ENCODE measurements at places on chromosomes 3 and 15.
A peak's percentile ranks its signal among the peaks of the same experiment; 100 is the strongest.

DNA sequence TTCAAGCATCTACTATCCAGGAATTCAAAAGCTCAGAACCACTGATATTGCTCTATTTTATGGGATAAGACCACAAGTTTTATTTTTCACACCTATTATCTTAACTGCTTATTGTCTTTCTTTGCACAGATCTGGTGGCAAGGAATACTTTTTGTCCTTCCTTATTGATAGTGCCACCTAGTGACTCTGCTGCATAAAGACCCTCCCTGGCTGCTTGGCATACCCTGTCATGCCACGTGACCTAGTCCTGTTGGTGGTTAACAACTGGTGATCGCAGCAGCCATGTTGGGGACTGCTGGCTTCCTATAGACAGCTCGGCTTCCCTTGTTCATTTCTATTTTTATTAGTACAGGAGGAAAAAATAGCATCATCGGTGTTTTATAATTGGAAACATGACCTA is 236.3 kb downstream of the MEX3B start:
- DNase-seq: no peak

DNA sequence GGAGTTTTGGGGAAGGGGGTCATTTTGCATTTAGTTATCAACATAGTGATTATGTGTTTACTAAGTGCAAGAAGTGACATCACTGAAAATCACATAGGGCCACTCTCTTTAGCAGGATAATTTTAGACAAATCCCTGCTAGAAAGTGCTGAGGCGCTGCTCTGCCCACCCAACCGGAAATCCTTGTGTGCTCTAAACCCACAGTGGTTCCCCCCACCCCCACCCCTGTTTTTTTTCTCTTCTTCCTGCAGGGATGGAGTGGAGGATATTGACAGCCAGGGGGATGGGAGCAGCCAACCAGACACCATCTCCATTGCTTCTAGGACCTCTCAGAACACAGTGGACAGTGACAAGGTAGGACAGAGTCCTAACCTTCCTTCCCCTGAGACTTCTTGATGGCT is 234.2 kb upstream of the UMPS start:
- no peak for DNase-seq

- DNase-seq: no peak
Observed at GRCh38 chr3:49666592-49666991, 7.6 kb upstream of the APEH start.

- peak; percentile 73 for DNase-seq
Observed at GRCh38 chr3:83193526-83193925, 1432.1 kb upstream of the GBE1 start.

DNA sequence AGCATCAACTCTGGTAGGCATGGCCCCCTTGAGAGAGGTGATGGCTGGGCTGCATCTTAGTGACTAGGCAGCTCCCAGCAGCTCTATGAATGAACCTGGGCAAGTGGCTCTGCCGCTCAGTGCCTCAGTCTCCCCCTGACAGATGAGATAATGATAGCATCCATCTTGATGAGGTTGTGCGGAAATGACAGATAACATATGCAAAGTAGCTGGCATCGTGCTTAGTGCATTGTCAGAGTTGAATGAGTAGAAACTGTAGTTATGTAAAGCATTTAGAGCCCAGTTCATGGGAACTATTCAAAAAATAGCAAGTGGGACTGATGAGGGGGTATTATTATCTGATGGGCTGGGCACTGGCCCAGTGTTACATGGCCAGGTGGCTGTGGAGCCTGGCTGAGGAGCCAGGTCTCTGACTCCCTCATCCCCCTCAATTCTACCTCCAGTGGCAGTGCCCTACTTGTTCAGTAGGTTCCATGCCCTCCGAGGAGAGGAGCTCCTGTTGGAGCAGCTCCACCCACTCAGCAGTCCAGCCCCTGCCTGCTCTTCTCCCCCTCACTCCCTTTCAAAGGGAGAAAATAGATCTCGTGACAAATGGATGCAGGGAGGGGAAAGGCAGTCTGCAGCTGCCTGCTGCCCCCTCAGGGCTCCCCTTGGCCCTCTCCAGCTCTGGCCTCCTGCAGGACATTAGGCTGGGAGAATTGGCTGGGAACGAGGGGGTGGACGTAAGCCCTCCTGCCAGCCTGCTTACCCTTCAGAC is 6.6 kb downstream of the PRKCD start:
- DNase-seq: no peak

DNA sequence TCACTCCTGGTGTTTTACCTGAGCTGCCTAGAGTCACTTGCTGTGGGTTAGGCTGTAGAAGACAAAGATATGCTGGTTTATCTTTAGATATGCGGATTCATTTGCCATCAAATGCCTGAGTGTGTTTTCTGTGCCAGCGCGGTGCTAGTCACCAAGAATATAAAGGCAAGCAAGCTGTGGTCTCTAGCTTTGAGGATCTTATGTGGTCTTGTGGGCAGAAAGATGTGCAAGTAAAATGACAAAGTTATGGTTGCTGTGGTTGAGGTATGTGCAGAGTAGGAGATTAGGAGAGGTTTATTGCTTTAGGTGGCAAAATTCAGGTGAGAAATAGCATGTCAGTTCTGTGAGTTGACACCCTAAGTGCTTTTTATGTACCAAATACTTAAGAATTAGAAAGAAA is 94.2 kb downstream of the CGNL1 start:
- no peak for DNase-seq

GRCh38 chr3:174216946-174217718 is 642.0 kb upstream of the NAALADL2 start:
- DNase-seq: no peak

GRCh38 chr3:115990669-115991068 is 367.4 kb downstream of the GAP43 start:
- DNase-seq: no peak

DNA sequence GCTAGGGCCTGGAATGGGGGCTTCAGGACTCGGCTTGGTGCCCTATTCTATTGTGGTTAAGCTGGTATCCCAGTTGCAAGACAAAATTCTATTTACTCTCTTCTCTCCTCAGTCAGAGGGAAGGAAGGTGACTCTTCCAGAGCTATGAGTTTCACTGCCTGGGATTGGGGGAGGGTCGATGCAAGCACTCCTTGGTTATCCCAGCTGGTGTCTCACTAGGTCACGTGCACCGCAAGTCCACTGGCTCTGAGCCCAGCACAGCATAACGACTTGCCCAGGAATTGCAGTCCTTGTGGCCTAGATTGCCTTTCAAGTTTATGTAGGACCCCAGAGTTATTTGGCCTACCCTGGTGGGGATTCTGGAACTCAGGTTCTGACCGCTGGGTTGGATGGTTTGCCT is 958.8 kb downstream of the IGSF11 start:
- peak; percentile 12 for DNase-seq

DNA sequence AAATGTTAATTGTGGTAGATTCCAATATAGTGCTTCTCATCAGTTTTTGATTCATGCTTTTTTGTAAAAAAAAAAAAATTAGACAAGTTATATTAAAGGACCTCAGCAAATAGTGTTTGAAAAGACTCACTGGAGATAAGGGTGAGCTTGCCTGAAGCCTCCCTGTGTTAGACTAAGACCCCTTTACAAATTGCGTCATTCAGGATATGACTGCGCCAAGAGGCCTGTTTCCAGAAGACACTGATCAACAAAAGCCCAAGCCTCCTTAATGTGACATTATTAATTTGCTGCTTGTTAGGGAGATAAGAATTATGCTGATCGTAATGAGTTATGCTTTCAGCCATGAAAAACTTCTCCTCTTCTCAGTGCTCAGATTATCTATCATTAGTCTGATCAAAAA is 13.0 kb upstream of the DNAJC13 start:
- no peak for DNase-seq

- no peak for DNase-seq
Observed at GRCh38 chr15:88956906-88957305, 43.7 kb upstream of the MFGE8 start.

- peak; percentile 90 for DNase-seq
Observed at GRCh38 chr15:68528626-68529290, 50.0 kb upstream of the CORO2B start.

GRCh38 chr3:127765735-127766134 is 56.6 kb downstream of the MGLL start:
- DNase-seq: no peak

DNA sequence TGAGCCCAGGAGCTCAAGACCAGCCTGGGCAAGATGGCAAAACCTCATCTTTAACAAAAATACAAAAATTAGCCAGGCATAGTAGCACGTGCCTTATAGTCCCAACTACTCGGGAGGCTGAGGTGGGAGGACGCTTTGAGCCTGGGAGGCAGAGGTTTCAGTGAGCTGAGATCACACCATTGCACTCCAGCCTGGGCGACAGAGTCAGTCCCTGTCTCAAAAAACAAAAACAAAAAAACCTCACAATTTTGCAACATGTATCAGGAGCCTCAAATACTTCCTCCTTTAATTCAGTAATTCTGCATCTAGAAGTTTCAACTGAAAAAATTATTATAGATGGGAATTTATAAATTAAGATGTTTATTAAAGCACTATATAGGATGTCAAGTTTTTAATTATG is 1.1 kb downstream of the MRPL47 start:
- no peak for DNase-seq

DNA sequence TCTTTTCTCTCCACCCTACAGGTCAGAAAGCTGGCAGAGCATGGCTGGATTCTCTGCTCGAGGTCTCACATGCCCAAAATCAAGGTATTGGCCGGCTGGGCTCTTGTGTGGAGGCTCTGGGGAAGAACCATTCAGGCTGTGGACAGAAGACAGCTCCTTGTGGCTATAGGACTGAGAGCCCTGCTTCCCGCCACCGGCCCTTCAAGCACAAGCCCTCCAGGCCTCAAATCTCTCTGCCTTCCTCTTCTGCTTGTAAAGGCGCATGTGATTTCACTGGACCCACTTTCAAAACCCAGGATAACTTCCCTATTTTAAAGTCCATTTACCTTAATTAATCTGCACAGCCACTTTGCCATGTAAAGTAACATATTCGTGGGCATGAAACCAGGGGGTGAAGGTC is 36.2 kb upstream of the MGLL start:
- no peak for DNase-seq

DNA sequence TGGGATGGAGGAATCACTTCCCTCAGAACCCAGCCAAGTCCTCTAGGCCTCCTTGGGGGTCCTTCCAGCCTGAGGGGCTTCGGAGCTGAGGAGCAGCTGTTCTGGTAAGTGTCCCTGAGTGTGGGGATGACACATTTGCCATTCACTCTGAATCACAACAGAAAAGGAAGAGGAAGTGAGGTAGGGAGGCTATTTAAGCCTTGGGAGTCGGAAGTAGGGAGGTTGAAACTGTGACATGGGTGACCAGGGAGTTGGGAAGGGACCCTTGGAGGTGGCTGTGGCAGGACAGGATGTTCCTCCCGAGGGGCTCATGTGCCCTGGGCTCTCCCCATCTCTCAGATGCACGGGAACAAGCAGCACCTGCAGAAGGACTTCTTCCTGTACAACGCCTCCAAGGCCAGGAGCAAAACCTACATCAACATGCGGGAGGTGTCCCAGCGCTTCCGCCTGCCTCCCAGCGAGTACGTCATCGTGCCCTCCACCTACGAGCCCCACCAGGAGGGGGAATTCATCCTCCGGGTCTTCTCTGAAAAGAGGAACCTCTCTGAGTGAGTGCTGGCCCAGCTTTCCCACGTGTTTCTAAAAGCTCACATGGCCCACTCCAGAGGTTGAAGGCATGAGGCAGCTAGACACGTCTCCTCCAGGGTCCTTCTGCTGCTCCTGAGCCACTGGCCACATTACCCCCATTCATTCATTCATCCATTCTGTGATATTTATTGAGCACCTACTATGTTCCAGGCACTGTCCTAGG is 43.3 kb downstream of the CAPN3 start:
- no peak for DNase-seq

DNA sequence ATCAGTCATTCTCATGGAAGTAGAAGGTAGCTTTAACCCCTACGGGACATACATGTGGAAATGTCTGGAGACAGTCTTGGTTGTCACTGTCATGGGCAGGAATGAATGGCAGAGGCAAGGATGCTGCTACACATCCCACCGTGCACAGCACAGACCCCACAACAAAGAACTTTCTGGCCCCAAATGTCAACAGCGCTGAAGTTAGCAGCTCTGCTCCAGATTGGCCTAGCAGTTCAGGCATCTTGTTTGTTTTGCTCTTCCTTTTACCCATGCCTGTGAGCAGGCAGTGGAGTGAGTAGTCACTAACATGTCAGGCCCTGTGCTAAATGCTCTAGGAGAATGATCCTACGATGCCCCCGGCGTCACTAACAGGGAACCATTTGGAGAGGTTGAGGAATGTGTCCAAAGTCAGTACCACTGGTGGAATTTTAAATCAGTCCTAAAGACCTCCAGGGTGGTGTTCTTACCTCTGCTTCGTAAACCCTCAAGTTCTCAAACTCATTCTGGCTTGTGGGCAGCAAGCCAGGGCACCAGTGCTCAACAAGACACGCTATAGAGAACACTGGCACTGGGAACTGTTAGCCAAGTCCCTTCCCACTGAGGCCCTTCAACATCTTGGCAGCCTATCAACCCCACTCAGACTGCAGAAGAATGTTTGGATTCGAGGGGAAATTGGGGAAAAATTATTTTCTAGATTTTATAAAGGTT is 142.2 kb downstream of the FOXP1 start:
- DNase-seq: no peak

- no peak for DNase-seq
Observed at GRCh38 chr15:41971895-41972252, 483 bp downstream of the EHD4 start.

- DNase-seq: no peak
Observed at GRCh38 chr3:27905625-27906024, 183.5 kb upstream of the EOMES start.

DNA sequence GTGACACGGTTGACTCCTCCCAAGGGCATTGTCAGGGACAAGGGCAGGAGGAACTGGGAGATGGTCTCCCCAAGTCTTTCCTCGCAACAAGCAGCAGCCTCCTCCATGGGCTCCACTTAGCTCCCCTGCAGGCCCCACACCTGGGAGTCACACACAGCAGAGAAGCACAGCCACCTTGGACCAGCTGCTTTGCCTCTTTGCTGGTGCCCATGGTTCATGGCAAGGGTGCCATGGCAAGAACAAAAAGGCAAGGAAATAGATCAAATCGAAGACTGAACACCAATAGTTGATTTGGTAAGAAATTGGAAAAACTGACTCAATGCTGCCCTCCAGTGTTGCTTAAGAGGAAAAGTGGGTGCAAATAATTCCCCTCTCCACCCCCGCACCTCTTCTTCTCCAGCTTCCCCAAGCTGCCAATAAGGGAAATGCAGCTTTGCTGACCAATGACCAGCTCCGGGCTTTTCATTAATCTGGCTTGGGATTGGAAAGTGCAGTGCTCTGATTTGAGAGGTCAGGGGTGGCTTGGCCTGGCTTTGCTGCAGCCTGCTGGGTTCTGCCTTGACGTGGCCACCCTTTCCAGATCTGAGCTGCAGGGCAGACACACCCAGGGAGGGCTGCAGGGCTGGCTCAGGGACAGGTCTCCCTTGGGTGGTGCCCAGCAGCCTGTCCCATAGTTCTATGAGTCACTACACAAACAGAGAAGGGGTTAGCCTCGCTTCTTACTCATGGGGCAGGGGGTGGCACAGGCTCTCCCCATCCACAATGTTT is 162.0 kb downstream of the KLF13 start:
- peak; percentile 95 for DNase-seq

DNA sequence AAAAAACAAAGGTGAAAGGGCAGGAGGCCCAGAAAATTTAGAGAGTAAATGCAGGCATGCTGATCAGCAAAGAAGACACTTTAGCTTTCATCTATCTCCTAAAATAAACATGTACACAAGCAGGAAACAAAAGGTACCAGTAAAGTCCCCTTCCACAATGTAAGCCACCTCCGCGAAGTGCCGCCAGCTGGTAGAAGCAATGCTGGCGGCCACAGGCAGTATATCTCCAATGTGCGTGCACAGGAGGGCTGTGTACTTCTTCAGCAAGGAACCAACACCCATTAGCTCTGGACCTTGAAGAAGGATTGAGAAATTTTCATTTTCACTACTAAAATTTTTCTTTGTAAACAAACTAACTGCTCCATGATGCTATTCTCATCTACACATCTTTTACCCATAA is 75.4 kb downstream of the HERC2 start:
- DNase-seq: no peak

All from fibroblast of lung (primary cell).